G401 (cell line): ENCODE measurements at places on chromosomes 3 and 15.

DNA sequence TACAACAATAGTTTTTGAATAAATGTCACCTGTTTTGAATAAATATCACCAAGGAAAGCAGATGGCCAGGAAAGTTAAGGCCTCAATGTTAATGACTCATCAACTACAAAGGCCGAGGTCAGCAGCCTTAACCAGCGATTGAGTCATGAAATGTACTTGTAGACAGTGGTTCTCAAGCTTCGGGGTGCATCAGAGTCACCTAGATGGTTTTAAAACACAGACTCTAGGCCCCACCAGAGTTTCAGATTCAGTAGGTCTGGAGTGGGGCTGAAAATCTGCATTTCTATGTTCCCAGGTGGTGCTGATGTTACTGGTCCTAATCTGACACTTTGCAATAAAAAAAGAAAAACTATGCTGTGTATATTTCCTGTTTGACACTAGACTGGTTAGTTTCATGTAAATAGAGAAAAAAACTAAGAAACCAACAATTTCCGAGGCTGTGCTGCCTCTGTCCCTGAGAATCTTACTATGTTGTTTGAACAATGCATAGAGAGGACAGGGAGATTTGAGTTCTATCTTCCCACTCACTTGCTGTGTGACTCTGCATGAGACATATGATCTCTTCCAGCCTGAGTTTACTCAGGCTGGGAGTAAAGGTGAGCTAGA, 9.8 kb downstream of the RAB27A start:
- no peak for DNase-seq

GRCh38 chr15:77867266-77868047, 210.1 kb downstream of the TBC1D2B start:
- no peak for DNase-seq

DNA sequence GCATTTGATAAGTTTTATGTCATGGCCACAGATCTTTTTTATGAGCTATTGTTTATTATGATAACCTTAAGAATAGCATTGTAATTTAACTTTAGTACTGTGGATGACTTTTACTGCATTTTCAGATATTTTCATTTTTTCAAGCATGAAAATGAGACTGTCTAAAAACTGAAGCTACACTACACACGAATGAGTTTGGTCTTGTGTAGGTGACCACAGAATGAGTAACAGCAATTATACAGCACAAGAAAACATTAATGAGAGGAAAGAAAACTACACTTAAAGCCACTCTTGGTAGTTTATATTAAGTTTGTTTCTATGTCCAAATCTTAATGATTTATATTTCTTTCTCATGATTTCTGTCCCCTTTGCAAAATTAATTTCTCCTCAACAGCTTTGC, 809.2 kb downstream of the NAALADL2 start:
- no peak for DNase-seq

DNA sequence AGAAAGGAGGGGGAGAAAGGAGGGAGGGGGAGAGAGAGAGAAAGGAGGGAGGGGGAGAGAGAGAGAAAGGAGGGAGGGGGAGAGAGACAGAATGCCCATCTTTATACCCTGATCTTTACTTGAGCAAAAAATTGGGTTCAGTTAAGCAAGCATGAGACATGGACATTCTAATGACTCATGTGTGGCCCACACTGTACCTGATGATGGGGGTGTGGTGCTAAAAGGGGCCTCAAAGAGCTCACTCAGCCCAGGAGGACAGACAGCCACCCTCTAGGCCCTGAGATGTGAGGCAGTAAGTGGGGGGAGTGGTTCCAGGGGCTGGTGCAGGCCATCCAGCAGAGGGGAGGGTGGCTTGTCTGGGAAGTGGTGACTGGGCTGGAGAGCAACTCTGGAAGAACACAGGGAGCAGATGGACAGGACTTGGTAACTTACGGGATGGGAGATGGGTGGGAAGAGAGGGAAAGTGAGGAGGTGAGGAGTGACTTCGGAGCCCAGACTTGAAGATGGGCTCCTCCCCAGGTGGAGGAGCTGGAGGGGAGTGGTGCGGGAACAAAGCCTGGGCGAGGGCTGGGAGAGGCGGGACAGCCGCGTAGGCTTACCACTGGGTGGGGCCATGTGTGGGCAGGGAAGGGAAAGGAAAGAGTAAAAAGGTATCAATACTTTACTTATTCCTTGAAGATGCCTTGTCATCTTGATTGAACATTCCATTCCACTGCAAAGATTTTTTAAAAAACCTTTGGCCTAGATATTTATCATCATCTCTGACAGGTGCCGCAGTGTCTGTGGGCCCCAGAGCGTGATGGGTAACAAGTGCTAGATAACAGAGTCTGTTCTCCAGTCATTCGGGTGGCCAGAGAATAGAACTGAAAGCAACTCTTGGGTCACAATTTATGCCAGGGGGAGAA, 32.3 kb downstream of the TSPAN3 start:
- no peak for DNase-seq

- DNase-seq = peak; percentile 2
These were observed 81.6 kb downstream of the PPCDC start for GRCh38 chr15:75104804-75105557.

GRCh38 chr3:134803051-134803505, 8.0 kb downstream of the EPHB1 start:
- DNase-seq = no peak

DNA sequence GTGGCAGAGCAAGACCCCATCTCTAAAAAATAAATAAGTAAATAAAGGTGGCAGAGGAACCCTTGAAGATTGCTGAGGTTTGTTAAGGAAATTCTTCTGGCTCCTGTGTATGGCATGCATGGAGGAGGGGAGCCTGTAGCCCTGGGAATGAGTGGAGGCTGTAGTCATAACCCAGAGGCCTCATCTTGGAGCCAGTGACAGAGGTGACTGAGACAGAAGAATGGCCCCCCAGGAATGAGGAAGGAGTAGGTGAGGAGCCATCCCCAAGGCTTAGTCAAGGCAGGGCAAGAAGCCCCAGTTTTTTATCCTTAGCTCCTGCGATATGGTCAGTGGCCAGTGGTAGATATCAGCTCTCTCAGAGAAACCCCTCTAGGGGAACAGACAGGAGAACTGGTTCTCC, 46.5 kb downstream of the BSN start:
- no peak for DNase-seq

GRCh38 chr3:73547427-73548248, 77.1 kb downstream of the PDZRN3 start:
- DNase-seq = peak; percentile 5

- DNase-seq = no peak
These were observed 5.5 kb downstream of the CHSY1 start for GRCh38 chr15:101246391-101246790.

DNA sequence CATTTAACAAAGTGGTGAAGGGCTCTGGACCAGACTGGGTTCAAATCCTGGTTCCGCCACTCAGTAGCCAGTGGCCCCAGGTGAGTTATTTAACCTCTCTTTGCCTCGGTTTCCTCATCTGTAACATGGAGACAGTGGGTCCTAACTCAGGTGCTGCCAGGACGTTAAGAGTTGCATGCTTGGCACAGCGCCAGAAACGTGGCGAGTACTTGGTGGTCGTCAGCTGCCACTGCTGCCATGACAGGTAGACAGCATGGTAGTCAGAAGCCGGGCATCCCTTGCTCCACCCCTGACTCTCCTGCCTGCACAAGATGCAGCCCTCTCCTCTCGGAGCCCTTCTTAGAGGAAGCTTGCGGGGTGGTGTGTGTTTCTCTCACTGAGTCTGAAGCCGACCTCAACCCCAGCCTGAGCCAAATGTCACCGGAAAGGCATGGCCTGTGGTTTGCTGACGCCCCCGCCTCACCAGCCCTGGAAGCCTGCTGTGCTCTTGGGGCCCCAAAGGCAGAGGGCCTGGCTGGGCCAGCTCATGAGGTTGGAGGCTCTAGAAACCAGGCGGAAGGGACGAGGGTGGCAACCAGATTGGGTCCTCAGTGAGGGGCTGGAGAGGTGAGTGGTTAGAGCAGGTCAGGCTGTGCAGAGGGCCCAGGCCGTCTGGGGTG, 160.8 kb upstream of the TLE3 start:
- DNase-seq = no peak

GRCh38 chr15:57909388-57909787, 156.1 kb downstream of the ALDH1A2 start:
- no peak for DNase-seq

DNA sequence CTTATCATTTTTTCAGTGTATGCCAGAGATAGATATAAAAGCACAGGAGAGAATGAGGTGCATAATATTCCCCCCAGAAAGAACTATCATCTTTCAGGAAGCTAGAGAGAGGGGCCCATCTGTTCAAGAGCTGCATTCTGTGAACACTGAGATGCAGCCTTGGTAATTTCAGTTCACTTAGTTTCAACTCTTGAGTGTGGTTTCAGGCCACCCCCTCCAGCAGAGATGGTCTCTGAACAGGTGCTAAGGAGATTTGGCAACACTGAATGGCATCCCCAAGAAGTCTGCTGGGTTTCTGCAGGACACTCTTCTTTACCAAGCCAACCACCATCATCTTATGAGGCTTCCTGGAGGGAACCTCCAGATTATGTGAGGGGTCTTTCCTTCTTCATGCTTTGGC, 30.4 kb upstream of the LIMD1 start:
- DNase-seq = no peak

GRCh38 chr15:59249816-59250215, 43.2 kb downstream of the LDHAL6B start:
- no peak for DNase-seq

DNA sequence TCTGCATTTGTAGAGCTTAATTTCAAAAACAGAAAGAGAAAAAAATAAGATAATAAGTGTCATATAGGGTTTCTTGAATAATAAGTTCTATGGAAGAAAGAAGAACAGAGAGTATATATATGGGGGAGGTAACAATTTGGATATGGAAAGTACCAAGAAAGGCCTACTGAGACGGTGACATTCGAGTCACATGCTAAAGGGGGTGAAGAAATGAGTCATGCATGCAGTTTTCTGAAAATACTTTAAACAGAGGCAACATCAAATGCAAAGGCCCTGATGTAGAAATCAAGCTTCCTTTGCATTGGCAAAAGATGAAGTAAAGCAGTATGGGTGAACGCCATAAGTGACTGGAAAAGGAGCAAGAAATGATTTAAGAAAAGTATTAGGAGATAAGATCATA, 371.6 kb upstream of the ZNF385D start:
- no peak for DNase-seq

- no peak for DNase-seq
These were observed 10.0 kb upstream of the DNAJB8 start for GRCh38 chr3:128476659-128477058.

- no peak for DNase-seq
These were observed 108.9 kb upstream of the THBS1 start for GRCh38 chr15:39471785-39472574.

- DNase-seq = no peak
These were observed 119.6 kb downstream of the FMN1 start for GRCh38 chr15:33074942-33075341.

GRCh38 chr3:138971766-138972320, 24.8 kb downstream of the FOXL2NB start:
- DNase-seq = no peak

DNA sequence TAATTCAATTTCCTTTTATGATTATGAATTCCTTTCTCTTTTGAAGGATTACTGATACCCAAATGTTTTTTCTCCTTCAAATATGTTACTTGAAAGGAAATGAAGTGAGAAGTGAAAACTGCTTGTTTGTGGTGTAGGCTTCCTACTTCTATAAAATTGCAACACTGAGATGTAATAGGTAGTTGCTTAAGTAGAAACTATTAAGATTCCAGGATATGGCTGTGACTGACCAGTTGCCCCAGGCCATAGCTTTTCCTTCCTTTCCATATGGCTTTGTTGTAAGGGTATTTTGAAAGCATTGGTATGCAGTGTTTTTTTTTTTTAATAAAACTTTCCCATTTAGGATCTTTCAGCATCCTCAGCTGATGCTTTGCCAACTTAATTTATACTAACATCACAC, 28.5 kb downstream of the DNAJC13 start:
- no peak for DNase-seq

GRCh38 chr15:98562331-98562937, 85.9 kb upstream of the IGF1R start:
- DNase-seq = peak; percentile 9

- DNase-seq = peak; percentile 87
These were observed 665 bp downstream of the GATM start for GRCh38 chr15:45377609-45378148.

DNA sequence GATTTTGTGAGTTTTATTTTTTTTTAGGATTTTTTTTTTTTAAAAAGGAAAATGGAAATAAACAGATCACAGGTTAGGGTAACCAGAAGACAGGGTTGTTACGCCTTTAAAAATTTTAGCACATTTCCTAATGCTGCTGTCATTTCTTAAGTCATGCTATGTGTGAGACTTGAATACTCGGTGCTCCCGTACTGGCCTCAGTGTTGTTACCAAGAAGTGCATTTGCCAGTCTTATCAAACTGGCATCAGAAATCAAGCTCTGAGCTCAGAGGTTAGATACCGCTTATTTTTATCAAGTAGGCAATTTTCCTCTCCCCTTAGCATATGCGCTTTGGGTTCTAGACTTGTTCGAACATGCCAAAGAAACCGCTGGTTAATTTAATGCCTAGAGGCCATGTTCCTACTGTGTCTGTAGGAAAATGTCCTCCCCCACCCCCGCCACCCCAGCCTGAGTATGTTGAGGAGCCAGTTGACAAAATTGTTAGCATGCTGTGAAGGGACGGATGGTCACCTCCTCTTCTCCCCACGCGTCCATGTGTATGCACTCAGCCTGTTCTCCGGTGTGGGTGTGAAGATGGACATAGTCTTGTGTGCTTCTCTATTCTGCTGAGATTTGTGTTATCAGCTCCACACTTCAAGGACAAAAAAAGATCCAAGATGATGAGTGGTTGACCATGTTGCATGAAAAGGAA, 88.9 kb downstream of the ITPR1 start:
- DNase-seq = no peak

GRCh38 chr3:123419850-123420297, 29.0 kb downstream of the ADCY5 start:
- DNase-seq = peak; percentile 67

GRCh38 chr15:89364741-89365450, 30.3 kb upstream of the POLG start:
- DNase-seq = peak; percentile 81

- peak; percentile 97 for DNase-seq
These were observed 33.4 kb downstream of the SH3BP5 start for GRCh38 chr3:15299036-15299435.

DNA sequence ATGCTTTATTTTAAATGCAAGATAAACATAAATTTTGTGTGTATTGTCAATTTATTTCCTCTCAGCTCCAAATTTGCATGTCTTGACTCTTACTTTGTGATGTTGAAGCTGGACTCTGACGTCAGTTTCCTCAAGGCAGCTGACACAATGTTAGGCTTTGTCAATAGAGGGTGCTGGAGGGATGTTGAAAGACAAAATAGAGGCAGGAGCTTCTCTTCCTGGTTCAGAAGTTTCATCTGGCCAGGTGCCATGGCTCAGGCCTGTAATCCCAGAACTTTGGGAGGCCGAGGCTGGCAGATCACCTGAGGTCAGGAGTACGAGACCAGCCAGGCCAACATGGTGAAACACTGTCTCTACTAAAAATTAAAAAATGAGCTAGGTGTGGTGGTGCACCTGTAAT, 408.6 kb downstream of the GBE1 start:
- DNase-seq = peak; percentile 15

DNA sequence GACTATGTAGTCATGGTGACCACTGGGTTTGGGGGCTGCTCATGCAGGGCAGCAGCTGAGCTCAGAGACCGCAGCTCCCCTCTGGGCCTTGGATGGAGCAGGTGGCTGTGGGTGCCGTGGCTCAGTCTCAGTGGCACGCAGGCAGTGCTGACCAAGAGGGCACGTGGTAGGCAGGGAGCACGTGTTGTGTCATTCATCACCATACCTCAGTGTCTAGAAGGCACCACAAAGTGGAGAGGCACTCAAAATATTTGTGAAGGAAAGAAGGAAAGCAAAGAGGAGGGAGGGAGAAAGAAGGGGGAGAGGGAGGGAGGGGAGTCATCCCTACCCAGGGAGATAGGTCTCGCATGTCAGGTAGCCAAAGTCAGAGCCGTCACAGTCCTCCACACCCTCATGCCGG, 26.1 kb downstream of the EAF1 start:
- DNase-seq = no peak
